ENCODE measurements at places on chromosomes 6 and 20.

DNA sequence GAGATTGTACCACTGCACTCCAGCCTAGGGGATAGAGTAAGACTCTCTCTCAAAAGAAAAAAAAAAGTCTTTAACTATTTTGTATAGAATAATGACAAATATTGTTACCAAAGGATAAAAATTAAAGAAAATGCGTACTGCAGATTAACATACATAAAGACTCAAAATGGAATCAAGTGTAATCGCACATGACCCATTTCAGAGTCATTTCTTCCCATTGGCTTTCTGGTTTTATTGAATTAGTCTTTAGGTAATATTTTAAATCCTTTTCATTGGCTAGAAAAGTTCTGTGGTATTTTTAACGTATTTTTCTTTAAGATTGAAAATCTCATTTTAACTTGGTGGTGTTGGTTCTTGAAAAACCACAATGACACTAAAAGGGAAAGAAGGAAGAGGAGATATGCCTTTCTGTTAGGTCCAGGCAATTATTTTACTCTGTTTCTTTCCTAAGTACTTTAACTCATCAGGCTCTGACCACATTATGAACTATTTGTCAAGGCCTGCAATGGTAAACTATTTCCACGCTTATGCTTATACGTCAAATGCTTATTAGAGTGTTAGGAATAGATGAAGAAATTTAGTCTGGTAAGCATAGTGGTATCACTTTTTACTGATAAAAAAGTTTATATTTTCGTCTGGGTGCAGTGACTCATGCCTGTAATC is 52.3 kb downstream of the PLEKHG1 start:
- no peak for DNase-seq

GRCh38 chr20:34585019-34585418 is 26.5 kb downstream of the MAP1LC3A start:
- no peak for DNase-seq

- no peak for DNase-seq
Measured at GRCh38 chr6:101543796-101544195, 150.3 kb downstream of the GRIK2 start.

DNA sequence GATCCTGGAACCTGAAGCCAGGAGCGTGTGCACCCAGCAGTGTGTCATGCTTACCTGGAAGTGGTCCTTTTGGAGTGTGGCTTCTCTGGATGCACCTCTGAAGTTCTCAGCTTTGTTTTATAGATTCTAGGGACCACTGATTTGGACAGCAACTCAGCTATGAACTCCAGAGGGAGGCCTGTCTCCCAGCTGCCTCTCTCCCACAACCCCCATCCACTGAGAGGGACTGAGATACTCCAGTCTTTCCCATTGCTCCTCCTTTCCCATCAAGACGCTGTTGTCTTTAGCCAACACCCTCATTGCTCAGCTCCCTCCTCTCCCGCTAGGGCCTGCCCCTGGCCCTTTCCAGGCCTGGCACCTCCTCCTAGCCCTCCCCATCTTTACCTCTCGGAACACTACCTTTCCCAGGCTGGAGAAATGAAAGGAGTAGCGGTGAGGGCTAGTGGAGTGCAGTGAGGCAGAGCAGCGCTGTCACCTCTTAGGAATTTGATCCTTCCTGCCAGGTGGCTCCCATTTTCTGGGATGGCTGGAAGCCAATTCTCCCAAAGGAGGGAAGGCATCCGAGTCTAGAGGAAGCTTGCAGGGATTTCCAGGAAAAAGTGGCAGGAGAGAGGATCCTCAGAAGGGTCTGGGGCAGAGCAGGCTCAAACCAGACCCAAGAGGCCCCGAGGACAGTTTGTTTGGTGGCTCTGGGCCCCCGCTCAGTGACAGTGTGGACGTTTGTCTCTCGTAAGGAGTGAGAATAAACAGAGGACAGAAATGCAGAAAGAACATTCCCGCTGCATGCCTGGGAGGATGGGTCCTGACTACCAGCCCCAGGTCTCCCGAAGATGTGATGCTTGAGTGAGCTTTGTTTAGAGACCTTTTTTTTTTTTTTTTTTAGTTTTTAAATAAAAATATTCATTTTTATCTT is at the start of gene LRRN4:
TSS of gene LRRN4 (minus strand) at position 285 of the 913 bp plus-strand sequence. CDS start 1,261 bp downstream, outside the sequence.
- no peak for DNase-seq

- DNase-seq = no peak
Measured at GRCh38 chr6:31053873-31054272, 43.6 kb downstream of the MUC22 start.

- DNase-seq = no peak
Measured at GRCh38 chr20:1702855-1703254, 45.3 kb upstream of the SIRPG start.
